ENCODE measurements at places on chromosomes 5 and 9.

GRCh38 chr9:130042406-130042884 lies 544 bp downstream of the FNBP1 start:
- DNase-seq: peak; percentile 69

- no peak for DNase-seq
Measured at GRCh38 chr9:34823778-34824177, 113.8 kb upstream of the CCL21 start.

DNA sequence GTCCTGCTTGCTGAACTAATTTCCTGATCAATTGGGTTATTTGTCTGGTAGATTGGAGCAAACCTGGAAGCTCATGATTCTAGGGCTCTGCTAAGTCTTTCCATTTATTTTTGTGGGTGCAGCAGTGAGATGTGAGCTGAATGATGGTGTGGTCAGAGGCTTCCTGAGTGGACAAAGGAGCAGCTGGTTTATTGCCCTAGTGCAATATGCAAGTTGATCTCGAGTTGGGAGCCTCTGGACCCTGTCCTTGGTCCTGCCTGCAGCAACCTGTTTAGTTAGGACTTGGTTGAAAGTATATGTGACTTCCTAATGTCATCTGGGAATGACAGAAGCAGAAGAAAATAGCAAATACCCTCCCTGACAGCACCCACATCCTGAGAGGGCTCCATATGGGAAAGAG lies 4.2 kb upstream of the UNC5A start:
- DNase-seq: no peak

DNA sequence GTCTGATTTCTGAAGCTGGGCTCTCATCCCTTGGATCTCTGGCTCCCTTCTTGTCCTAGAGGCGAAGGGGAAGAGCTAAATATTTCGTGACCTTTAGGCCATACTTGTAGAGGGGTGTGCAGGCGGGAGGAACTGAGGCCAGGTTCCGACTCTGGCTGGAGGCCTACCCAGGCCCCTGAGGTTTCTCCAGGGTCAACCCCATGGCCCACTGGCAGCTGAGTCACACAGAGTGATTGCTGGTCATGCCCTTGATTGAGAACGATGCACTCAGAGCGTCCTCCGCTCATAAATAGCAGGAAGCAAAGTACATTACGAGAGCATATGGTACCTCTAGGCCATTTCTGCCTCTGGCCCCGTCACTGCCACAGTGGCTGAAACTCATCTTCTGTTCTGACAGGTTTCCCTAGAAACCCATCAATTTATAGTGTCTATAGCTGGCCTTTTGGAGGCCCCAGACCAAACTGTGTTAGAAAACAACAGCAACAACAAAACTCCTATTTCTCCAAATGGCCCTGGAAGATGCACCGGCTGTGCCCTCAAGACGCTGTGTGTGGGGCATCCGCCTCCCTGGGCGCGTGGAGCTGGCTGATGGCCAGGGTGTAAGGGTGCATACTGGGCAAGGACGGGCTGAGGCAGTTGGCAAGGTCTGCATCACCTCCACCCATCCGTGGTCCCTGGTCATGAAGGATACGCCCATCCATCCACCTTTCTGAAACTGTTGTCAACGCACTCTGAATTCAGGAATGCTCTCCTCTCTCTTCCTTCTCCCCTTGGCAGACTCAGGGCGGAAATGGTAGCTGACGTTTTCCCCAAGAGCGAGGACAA lies 32.9 kb upstream of the FCN1 start:
- peak; percentile 30 for DNase-seq

DNA sequence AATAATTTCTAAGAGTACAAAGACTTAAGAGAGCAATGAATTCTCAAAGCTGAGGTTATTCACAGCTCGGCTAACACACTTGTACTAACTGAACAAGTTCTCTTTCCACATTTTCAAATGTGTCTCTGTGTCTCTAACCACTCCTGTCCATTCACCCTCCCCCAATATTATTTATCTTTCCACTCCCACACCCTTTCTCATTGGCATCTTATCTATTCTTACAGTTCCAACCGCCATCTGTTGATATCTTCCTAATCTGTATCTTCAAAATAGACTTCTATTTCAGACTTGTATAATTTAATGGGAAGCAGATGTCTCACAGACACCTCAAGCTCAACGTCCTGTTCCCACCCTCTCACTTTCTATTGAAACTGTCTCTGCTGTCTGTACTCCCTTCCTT lies 205.9 kb downstream of the ANXA1 start:
- DNase-seq: no peak

- no peak for DNase-seq
Measured at GRCh38 chr5:62477801-62478200, 65.2 kb downstream of the IPO11 start.

DNA sequence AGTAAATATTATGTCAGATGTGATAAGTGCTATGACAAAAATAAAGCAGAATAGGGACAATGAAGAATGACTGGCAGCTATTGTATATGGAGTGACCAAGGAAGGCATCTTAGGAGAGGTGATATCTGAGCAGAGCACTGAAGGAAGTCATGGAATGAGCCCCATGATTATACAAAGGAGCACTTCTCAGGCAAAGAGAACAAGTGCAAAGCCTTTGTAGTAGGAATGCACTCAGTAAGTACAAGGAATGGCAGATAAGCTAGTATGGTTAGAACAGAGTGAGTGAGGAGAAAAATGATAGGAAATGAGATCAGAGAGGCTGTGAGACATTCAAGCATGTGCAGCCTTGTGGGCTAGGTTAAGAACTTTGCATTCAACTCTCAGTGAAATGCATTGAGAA lies 214.8 kb downstream of the LURAP1L start:
- no peak for DNase-seq

- DNase-seq: peak; percentile 83
Measured at GRCh38 chr9:34501889-34502425, 20.8 kb downstream of the ENHO start.

DNA sequence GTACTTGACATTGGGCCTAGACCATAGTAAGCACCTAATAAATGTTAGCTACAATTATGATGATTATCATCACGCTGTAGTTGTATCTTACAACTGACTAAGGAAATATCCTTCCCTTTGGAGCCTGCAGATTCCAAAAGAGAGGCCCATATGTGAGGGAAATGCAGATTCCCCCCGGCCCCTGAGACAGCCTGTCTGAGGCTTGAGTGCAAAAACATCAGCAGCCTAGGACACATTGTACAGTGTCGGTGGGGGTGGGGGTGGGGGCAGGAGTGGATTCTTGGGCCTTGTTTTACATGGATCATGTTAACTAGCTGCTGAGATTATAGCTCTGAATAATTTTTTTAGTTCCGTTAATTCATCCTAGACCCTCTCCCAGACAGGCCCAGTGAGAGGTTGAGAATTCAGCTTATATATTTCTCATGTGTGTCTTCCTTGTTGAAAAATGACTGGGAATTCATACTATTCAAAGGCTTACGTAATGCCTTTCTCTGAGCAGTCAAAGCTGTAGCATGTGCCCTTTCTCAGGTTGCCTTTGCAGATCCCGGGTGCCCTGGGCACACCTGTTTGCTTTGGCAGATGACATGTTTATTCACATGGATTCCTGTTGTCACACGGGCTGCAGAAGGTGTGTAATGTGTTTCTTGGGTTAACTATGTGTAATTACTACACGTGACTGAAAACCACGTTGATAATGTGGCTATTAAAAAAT lies 262.8 kb downstream of the NR3C1 start:
- no peak for DNase-seq

- DNase-seq: no peak
Measured at GRCh38 chr5:54616031-54616430, 98.5 kb downstream of the SNX18 start.

- DNase-seq: no peak
Measured at GRCh38 chr5:126124706-126125345, 298.4 kb upstream of the GRAMD2B start.

DNA sequence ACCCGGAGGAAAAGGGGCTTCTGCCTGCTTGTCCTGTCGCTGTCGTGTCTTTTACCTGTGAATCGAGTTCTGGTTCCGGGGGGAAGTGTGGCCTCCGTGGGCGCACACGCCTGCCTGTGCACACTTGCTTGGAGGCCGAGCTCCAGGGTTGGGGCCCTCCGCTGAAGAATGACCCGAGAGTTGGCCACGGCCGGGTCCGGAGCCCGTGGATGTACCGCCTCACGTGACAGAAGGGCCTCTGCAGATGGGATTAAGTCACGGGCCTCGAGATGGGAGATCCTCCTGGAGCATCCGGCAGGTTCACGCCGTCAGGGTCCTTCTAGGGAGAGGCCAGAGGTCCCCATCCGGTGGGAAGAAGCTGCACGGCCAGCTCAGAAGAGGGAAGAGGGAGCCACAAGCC lies 81.0 kb downstream of the KCNT1 start:
- no peak for DNase-seq

DNA sequence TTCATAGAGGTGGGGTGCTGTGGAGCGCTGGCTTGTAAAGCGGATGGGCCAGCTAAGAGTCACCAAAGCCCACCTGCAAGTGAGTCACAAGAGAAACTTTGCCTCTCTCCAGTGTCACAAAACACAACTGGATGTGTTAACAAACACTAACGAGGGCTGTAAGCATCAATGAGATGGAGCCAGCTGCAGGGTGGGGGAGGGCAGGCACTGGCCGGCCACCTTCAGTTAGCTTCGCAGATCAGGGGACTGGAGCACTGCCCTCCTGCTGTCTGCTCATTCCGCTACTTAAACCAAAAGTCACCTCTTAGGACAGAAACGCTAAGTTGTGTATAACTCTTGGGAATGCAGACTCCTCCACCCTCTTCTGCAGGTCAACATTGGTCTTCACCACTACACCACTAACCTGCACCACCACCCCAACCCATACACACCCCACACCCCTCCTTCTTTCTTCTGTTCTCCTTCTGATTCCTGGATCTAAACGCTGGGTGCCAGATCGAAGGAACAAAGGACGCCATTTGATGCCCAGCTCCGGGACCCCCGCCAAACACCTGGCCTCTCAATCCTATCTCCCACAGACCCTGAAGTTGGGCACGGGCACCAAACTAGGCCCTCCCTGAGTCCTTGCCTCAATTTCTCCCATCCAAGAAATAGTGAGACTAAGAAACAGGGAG lies 2.1 kb downstream of the ARSI start:
- DNase-seq: no peak

GRCh38 chr5:10550222-10550995 lies 13.5 kb upstream of the ANKRD33B start:
- DNase-seq: no peak

DNA sequence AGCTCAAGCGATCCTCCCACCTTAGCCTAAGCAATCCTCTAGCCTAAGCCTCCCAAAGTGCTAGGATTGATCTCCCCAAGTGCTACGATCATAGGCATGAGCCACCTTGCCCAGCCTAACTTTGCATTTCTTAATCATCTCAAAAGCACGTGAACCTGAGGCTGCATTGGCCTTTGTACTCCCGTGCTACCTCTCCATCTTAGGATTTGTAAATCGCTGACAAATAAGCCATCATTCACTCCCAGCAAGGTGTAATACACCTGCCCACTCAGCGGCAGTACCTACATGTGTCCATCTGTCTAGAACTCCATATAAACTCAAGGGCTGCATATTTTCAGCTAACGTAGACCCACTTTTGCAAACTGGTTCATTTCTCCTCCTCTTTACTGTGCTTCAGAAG lies 2.8 kb downstream of the ANKH start:
- no peak for DNase-seq

DNA sequence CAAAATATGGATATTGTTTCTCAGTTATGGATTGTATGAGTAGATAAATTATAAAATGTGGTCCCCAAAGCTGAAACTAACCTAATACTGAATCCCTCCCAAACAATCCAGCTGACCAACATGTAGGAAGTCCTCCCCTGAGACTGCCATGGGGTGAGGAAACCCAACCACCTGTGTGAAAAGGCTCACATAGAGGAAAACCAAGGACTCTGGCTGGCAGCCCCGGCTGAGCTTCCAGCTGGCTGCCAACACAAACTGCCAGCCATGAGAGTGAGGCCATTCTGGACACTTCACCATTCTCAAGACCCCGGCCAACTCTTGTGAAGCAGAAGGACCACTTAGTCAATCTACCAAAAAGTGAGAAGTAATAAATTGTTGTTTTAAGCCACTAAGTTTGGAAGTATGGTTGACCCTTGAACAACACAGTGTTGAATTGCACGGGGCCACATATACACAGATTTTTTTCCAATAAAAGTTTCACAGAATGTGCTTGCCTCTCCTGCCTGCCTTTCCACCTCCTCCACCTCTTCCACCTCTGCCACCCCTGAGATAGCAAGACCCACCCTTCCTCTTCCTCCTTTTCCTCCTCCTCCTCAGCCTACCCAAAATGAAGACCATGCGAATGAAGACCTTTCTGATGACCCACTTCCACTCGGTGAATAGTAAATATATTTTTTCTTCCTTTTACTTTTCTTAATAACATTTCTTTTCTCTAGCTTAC lies 15.3 kb upstream of the NRG2 start:
- DNase-seq: no peak

GRCh38 chr5:113900816-113901215 lies 387.3 kb downstream of the YTHDC2 start:
- no peak for DNase-seq

- DNase-seq: no peak
Measured at GRCh38 chr5:72380492-72381274, 60.5 kb downstream of the PTCD2 start.

DNA sequence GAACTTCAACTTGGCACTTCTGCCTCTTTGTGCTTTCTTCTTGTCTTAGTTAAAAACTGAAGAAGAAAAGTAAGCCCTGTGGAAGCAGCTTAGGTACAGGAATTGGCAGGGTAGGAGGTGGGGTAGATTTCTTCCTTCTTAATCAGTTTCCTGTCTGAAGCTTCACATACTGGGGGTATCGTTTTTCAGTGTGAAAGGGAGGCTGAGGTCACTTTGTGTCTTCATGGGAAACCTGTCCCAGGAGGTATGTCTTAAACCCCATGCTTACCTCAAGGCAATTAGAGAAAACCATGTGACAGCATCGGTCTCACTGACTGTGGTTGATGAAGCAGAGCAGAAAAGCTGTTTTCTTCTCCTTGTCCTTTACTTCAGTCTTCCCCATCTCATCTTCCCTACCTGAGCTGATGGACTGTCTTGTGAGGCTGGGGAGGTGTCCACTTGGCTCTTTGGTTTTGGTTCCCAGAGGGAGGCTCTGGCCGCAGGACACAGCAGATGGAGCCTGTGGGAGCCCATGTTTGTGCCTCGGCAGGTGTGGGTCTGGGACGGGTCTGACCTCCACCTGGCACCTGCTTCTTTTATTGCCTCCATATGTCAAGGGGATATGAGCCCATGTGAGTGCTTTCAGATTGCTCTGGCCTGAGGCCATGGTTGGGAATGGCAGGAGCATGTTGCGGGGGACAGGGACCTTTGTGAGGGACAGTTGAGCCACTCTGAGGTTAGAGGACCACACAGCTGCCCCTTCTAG lies 47.0 kb downstream of the SH3GL2 start:
- no peak for DNase-seq
